ENCODE measurements at places on chromosomes 6 and 20.

GRCh38 chr6:72524011-72524645, 97.7 kb upstream of the KCNQ5 start:
- DNase-seq = no peak

DNA sequence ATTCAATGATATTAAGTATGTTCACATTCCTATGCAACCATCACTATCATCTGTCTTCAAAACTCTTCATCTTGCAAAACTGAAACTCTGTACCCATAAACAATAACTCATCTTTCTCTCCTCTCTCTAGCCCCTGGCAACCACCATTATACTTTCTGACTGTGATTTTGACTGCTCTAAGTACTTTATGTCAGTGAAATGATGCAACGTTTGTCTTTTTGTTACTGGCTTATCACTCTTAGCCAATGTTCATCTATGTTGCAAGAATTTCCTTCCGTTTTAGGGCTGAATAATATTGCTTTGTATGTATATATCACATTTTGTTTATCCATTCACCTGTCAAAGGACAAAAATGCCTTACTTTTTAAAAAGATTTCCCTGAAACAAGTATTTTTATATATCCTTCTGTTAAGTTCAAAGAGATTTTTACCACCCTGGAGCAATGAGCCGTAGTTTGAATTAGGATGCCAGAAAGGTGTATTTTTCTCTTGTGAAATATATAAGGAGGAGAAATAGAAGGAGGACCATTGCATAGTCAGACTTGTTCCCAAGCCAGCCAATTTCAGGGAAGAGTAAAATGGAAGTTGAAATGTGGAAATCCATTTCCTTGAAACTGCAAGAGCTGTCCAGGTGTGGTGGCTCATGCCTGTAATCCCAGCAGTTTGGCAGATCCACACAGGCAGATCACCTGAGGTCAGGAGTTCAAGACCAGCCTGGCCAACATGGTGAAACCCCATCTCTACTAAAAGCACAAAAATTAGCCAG, 4.0 kb upstream of the CGAS start:
- DNase-seq = no peak

- DNase-seq = no peak
Observed at GRCh38 chr20:497979-498378, 35.6 kb upstream of the TBC1D20 start.

- no peak for DNase-seq
Observed at GRCh38 chr6:143538374-143538773, 26.9 kb upstream of the FUCA2 start.

- no peak for DNase-seq
Observed at GRCh38 chr20:25218109-25218486, 22.6 kb downstream of the ENTPD6 start.

DNA sequence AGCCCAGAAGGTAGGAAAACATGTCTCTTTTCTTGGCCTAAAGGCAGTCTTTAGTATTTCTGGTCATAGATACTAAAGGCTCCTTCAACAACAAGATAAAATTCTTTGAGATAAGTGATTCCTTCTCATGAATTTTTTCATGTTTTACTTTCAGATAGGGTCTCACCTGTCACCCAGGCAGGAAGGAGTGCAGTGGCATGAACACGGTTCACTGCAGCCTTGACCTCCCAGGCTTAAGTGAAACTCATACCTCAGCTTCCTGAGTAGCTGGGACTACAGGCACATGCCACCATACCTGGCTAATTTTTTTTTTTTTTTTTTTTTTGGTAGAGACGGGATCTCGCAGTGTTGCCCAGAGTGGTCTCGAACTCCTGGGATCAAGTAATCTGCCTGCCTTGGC, 9.1 kb downstream of the PNLDC1 start:
- DNase-seq = no peak

- no peak for DNase-seq
Observed at GRCh38 chr6:116997496-116997895, 120.5 kb downstream of the RFX6 start.

DNA sequence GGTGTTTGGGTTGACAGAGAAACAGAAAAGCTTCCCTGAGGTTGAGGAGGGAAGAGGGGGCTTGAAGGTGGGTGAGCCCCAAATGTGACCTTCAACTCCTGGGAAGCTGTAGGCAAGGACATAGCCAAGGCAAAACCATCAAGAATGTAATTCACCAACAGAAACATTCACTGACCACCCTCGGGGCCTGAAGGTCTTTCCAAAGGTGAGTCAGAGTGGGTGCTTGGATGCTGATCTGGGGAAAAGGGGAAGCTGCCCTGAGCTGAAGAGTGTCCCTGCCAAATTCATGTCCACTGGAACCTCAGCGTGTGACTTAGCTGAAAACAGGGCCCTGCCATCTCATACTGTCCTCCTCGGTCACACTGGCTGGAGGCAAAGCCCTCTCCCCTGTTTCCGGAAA, 234.2 kb upstream of the SULF2 start:
- DNase-seq = no peak

DNA sequence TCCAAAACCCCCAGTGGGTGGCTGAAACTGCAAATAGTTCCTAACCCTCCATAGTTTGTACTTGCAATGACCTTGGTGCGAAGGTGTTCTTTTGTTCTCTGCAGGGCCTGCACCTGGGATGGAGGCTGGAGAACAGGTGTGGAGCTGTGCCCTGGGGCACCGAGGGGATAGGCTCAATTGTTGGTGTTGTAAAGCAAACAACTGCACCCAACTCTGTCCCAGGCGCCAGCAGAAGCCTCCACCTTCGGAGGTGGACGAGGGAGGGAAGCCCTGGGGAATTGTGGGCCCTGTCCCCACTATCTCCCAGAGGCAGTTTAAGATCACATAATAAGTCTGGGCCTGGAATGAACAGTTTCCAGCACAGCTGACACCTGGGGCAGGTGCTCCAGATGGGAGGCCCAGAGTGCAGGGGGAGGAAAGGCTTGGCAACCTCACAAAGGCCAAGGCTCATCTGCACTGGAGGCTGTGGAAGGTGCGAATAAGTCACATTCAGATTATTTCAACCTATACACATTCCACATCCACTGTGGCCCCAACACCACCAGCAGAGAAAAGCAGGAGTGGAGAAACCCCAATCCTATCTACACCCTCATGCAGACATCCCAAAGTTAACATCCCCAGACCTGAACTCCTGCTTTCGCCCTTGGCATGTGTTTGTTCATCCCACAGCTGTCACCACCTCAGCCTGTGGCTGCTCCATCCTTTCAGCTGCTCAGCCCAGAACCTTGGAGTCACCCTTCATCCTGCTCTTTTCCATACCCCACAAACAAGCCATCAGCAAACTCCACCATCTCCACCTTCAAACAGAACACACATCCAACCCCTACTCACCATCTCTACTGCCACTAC, 12.3 kb upstream of the CBFA2T2 start:
- DNase-seq = no peak

DNA sequence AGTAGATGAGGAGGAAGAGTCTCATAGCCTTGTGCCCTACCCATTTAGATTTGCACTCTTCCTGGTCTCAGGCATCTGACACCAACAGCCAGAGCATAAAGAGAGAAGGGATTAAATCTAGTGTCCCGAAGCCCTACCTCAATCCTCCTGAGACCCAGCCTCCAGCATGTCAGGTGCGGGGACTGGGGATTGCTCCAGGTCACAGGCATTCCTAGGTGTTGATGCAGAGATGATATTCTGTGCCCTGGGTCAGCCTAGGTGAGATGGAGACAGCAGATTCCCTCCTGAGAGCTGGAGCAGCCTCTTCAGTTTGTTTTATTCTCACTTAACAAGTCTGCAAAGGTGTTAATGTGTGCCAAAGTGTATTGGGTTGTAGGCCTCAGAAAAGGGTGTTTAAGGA, 89.8 kb downstream of the ANKRD6 start:
- DNase-seq = no peak

DNA sequence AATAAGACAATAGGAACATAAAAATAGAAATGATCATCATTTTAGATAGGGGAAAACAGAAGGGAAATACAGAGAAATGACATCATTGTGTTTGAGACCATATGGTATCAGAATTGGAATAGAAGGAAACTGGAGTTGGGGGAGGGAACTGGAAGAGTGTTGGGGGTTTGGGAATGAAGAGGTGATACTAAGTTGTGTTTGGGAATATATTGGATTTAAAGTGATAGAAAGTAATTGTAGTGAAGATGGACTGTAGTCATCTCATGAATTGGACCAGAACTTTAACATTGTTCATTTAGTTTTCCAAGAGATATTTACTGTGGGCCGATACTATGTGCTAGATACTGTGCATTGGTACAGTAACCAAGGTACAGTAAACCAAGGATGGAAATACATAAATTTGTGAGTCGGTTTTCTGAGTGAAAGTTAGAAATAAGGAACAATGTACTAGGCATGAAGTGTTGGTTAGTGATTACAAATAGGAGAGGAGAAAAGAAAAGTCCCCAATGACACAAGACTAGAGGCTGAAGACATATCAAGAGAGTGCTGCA, 32.3 kb downstream of the KCNQ5 start:
- no peak for DNase-seq

- peak; percentile 17 for DNase-seq
Observed at GRCh38 chr20:40741507-40742106, 52.6 kb upstream of the MAFB start.

DNA sequence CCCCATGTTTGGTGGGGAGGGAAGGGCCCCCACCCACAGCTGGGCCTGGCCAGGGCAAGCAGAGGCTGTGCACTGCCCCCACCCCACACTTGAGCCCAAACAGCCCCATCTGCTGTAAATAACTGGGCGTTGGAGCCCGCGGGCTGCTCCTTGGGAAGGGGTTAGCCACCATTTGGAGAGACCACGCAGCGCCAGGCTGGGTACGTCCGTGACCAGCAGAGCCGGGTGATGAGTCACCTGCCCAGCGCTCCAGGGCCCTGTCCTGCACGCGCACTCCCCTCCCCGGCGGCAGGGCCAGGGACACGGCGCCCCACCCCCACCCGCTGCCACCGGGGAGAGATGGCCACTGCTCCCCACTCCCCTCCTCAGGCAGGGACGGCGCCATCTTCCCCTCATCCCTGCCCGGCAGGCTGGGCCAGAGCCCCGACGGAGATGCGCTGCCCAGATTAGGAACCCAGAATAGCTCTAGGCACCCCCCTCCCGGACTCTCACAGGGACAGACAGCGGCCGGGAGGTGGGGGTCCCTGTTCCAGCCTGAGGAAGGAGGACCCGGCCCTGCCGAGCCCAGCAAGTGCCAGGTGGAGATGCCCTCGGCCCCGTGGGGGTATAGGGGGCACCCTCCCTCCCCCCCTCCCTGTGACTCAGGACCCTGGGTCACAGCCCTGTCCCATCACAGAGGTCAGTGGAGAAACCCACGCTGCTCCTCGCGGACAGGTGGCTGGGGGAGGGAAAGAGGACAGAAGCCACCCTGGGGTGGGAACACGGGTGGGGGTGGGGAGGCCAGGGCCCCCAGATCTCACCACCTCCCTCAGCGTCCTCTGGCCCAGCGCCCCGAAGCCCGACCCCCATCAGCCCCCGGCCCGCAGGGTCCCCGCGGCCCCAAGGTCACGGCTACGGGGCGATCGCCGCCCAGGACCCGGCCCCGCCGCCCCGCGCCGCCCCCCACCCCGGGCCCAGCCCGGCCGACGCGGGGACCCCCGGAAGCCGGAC, 642 bp downstream of the EEF1A2 start:
- no peak for DNase-seq

DNA sequence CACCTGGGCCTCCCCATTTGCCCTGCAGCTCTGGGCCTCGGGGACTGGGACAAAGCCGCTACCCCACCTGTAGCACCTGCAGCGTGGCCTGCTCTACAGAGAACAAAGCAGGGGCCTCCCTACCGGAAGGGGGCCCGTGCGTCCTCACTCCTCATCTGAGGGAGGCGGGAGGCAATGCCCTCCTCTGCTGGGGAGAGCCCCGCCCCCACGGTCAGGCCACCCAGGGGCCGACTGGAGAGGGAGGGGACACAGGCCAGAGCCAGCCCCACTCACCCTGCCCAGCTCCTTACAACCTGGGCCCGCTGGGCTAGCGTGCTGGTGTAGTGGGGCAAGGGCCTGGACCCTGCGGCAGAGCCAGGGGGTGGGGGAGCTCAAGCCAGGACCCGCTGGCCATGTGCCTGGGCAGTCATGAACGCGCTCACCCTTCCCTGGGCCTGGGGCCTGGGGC, 8.0 kb downstream of the LAMA5 start:
- no peak for DNase-seq

GRCh38 chr20:43985121-43985520, 70.5 kb downstream of the TOX2 start:
- DNase-seq = no peak

DNA sequence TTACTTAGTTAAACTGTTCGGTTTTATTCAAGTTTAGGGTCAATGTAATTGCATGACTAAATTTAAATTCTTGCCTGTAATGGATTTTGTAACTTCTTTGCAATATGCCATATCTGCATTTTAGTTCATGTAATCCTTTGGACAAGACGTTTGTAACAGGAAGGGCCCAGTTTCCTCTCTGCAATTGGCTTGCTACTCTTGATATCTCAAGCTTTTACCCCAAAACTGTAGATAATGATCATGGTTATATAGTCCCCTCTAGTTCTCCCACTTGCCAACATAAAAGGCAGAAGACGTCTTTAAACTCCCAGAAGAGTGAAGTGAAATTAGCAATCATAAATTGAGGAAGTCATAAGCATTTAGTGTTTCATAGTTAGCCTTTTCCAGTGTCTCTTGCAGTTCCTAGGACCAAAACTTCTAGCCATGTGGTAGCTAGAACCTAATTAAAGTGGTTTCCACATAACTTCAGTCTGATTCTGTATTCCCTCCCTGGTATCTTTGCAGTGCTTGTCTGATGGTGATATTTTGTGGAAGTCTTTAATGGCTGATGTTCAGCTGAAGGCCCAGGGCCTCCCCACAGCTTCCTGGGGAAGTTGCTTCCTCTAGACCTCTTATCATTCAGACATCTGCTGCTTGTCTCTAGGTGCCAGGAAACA, 117.8 kb upstream of the SUPT3H start:
- no peak for DNase-seq

DNA sequence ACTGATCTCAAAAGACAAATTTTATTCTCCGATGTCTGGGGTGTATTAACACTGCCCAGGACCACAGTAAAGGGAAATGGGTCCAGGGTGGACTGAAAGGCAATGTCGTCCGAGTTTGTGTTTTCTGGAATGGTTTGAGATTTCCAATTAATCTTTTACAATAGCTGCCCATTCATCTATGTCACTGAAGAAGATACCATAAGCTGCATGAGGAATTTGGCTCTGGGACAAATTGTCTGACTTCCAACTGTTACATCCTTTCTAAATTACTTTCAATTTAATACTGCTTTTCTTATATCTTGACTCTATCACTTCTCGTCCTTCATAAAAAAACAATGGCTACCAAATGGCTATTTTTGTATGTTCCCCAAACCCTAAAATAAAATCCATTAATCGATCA, 130.7 kb upstream of the KCNK16 start:
- DNase-seq = no peak
